ENCODE measurements at places on chromosomes 2 and 18.

GRCh38 chr2:240646900-240647502, 21.7 kb downstream of the GPR35 start:
- DNase-seq, result no peak

DNA sequence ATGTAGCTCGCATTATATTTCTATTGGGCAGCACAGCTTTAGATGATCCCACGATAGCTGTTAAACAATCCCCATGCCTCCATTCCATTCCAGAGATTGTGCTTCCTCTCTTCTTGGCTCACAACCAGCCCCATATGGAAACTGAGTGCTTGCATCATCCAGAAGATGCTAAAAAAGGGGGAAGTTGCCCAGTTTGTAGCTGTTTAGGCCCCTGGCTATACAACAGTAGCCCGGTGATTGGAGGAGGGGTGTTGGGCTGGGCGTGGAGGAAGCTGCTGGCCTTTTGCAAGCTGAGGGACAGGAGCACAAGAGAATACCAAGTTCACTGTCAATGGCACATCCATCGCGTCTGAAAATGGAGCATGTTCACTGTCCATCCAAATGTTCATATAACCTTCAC, 360.2 kb downstream of the ALK start:
- no peak for DNase-seq

- DNase-seq, result no peak
Measured at GRCh38 chr2:105042189-105042588, 4.3 kb downstream of the MRPS9 start.

GRCh38 chr18:45850021-45850420, 24.5 kb downstream of the SIGLEC15 start:
- DNase-seq, result peak; percentile 48

- DNase-seq, result no peak
Measured at GRCh38 chr18:62850619-62851306, 135.4 kb downstream of the PHLPP1 start.

DNA sequence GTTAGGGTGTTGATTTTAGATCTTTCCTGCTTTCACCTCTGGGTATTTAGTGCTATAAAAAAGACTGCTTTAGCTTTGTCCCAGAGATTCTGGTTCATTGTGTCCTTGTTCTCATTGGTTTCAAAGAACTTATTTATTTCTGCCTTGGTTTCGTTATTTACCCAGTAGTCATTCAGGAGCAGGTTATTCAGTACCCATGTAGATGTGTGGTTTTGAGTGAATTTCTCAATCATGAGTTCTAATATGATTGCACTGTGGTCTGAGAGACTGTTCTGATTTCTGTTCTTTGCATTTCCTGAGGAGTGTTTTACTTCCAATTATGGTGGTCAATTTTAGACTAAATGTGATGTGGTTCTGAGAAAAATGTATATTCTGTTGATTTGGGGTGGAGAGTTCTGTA, 167.1 kb upstream of the KYNU start:
- peak; percentile 17 for DNase-seq

GRCh38 chr2:54894467-54894866, 155.8 kb downstream of the RTN4 start:
- DNase-seq, result no peak

DNA sequence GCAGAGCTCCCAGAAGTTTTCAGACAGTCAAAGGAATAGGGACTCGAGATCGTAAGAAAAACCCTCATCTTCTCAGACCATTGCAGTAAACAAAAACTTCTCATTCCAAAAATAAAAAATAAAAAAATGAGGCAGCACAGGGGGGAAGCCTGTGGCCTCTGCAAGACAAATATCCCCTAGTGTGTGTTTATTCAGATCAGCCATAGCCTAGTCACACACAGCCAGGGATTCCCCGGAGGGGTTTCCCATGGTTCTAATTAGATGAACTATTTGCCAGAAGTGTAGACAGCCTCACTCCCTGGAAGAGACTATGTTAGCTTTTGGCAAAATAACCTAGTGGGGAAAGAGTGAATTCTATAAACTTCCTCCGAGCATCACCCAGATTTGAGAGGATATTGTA, 122.9 kb upstream of the KLF7 start:
- peak; percentile 72 for DNase-seq

DNA sequence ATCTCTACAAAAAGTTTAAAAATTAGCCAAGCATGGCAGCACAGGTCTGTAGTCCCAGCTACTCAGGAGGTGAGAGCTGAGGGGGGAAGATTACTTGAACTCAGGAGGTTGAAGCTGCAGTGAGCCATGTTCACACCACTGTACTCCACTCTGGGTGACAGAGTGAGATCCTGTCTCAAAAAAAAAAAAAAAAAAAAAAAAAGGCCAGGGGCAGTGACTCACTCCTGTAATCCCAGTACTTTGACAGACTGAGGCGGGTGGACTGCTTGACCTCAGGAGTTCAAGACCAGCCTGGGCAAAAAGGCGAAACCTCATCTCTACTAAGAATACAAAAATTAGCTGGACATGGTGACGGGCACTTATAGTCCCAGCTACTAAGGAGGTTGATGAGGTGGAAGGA, 37.0 kb downstream of the PUM2 start:
- DNase-seq, result no peak

DNA sequence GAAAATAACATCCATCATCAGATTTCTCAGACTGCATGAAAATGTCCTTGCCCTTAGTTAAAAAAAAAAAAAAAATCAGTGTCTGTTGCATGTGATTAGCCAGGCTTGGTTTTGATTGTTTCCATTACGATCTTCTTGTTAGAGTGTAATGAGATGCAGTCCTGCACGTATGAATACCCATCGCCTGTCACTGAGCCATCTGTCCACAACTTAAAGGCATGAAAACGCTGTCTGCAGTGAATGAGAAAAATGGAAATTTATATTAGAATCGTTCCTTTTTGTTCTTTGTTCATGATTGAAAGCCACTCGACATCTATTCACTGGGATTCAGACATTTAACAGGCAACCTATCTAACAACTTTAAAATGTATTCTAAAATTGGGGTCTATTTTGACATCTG, 521.7 kb upstream of the SPHKAP start:
- DNase-seq, result no peak

DNA sequence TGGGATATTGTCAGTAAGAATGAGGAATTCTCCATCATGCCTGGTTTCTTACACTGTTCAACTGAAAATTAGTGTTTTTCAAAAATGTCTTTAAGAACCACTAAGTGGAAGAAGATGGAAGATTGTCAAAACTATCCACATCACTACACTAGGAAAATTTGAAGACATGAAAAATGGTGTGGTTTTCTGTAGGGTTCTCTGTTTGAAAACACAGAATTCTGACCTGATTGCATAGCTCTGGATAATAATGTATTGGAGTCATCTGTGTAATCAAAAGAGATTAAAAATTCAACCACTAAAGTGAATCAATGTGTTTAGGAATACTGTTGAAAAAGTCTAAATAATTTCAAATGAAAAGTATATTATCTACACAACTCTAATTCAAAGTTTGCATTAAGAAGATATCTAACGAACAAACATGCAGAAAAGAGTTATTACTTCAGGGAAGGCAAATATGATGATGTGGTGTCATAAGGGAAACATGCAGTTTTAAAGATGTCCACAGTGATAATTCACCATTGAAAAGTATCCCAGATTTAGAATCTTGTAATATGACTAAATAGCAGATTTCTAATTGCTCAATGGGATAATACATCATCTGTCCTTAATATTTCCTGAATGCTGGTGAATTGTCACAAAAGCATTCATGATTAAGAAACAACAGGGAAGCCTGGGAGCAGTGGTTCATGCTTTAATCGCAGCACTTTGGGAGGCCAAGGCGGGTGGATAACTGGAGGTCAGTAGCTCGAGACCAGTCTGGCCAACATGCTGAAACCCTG, 116.9 kb downstream of the ERBB4 start:
- no peak for DNase-seq

DNA sequence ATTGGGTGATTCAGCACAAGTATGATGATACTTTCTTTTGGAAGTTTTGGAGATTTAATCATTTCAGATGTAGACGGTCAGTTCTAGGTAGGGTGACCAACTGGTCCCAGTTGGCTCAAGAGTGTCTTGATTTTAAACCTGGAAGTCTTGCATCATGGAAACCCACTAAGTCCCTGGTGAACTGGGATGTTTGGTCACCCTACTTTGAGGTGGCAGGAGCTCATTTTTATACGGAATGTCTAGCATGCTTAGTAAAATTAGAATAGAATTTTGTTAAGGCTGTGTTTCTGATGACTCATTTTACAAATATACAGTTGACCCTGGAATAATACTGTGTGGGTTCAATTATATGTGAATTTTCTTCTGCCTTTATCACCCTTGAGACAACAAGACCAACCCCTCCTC, 61.5 kb upstream of the DOCK10 start:
- DNase-seq, result no peak

DNA sequence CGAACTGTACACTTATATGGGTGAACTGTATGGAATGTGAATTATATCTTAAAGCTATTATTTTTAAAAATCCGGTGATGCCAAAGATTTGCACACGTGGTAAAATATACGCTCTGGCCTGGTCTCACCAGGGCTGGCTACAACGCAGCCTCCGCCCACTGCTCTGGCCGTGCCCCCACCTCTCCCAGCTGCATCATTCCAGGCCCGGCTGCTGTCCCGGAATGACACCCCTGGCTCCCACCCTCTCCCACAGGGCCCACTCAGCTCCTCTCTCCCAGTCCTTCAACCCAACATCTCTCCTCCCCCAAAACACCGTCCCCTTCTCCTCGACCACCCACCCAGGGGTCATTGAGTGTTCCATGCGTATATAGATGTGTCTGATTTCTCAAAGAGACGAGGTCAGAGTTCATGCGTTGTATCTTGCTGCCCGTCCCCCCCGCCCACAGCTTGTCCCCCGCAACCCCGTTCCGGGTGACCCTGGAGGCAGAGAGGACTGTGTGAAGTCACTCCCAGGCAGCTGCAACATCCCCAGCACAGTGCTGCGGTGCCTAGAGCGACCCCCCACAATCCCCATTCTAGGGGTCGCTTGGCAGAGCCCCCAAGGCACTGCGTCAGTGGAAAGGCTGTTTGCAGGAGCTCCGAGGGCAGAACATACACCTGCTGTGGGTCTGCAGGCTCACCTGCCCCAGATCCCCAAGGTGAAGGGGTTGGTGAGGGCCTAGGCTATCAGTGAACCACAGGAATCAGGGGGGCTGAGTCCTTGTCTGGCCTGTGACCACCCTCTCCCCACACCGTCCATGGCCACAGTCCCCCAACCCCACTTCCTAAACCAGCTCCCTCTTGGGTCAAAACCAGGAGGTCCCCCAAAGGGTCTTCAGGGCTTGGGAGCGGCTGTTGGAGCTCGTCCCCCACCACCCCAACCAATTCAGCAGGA, 13.3 kb downstream of the DNMT3A start:
- DNase-seq, result no peak

GRCh38 chr2:74546004-74546403, 7.7 kb downstream of the LOXL3 start:
- peak; percentile 44 for DNase-seq

- no peak for DNase-seq
Measured at GRCh38 chr2:237702441-237703391, 75.3 kb downstream of the LRRFIP1 start.

DNA sequence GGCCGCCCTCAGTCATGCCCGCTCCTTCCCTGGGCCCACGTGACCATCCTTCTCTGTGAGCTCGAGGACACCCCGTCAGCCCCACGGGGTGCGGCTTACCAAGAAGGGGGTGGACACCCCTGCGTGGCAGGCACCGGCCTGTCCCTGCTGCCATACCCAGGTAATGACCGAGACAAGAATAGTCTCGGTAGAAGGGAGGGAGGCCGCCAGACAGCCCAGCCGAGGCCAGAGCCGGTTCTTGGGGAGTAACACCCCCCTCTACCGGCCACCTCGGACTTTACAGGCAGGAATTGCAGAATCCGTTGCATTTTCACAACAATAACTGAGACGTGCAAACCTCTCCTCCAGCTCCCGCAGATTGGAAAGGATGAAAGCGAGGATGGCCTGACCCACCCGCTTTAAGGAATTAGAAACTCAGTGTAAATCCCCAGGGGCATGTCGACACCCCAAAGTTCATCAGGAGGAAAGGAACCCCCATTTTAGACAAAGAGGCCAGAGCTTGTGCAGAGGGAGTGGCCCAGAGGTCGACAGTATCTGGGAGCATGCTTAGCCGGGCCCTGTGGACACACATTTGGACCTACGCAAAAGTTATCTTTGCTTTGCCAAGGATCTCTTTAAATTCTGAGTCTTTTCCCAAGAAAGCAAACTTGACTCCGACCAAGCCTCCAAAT, 60.1 kb upstream of the GLI2 start:
- DNase-seq, result peak; percentile 43

- no peak for DNase-seq
Measured at GRCh38 chr2:205957452-205958154, 128.4 kb downstream of the INO80D start.

Measured in GM12865 (cell line).